ENCODE measurements at places on chromosomes 7 and 10. TPM values are rescaled to one million over a fixed set of nuclear protein-coding genes. Genes with fewer than 3 reads are reported as not detected.
A peak's percentile ranks its signal among the peaks of the same experiment; 100 is the strongest.

DNA sequence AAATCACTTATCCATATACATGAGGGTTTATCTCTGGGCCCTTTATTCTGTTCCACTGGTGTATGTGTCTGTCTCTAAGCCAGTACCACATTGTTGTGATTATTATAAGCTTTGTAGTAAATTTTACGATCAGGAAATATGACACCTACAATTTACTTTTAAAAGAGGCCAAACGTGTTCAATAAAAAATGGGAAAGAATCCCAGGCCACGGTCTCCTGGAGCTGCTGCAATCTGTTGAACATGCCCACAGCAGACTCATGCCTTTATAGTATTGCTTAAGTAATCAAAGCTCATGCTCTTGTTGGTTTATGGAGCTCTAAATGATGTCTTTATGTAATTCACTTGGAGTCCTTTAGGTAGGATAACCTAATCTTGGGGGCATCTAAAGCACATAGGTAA lies 273.0 kb downstream of the ZMYND11 start:
- no peaks in the 10 kb centered on the region for H3K4me1 ChIP-seq
- no peak overlapping the region for H3K4me3 ChIP-seq
- no peaks in the 10 kb centered on the region for H3K27me3 ChIP-seq
- H3K36me3 ChIP-seq = no peaks in the 10 kb centered on the region
- H3K27ac ChIP-seq = no peak overlapping the region

DNA sequence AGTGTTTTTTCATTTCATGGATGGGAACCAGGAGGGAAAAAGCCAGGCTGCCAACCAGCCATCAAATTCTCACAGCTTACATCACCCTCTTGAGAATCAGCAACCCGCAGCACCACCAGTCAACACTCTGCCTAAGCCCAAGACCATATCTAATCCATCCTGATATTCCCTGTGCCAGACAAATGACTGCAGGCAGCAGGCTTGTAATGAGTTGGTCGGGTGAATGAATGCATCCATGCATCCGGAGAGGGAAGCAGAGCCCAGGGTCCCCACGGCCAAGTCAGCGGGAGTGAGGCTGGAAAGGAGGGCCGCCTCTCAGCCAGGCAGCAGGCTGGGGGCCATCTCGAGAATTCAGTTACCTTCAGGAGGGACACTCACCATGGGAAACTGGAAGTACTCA lies 46.9 kb downstream of the SLIT1 start:
- no peaks in the 10 kb centered on the region for H3K4me1 ChIP-seq
- no peaks in the 10 kb centered on the region for H3K27me3 ChIP-seq
- H3K27ac ChIP-seq = no peak overlapping the region
- no peaks in the 10 kb centered on the region for H3K36me3 ChIP-seq
- no peak overlapping the region for H3K4me3 ChIP-seq

GRCh38 chr7:102318482-102318971 lies 31.9 kb downstream of the SH2B2 start:
- no peaks in the 10 kb centered on the region for H3K4me1 ChIP-seq
- no peaks in the 10 kb centered on the region for H3K36me3 ChIP-seq
- H3K4me3 ChIP-seq = no peak overlapping the region
- peak; percentile 58 for DNase-seq

DNA sequence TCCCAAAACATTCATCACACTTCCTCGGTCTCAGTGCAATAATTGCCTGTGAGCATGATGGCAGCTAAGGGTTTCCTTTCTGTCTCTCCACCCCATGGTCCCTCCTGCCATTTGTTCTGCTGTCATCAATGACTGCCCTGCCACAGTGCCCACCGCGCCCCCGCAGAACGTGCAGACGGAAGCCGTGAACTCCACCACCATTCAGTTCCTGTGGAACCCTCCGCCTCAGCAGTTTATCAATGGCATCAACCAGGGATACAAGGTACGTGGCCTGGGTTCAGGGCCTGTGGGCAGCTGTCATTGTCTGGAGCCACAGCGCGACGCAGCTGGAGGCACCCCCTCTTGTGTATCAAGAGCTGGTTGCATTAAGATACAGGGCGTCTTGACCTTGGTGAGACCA lies 632.9 kb upstream of the FOXK1 start:
- DNase-seq = no peak
- no peaks in the 10 kb centered on the region for H3K36me3 ChIP-seq
- H3K4me3 ChIP-seq = no peak overlapping the region

- H3K36me3 ChIP-seq = no peaks in the 10 kb centered on the region
- H3K27ac ChIP-seq = no peak overlapping the region
- no peaks in the 10 kb centered on the region for H3K4me1 ChIP-seq
- no peaks in the 10 kb centered on the region for H3K27me3 ChIP-seq
- no peak overlapping the region for H3K4me3 ChIP-seq
Observed at GRCh38 chr10:56258378-56258777, 102.7 kb downstream of the ZWINT start.

DNA sequence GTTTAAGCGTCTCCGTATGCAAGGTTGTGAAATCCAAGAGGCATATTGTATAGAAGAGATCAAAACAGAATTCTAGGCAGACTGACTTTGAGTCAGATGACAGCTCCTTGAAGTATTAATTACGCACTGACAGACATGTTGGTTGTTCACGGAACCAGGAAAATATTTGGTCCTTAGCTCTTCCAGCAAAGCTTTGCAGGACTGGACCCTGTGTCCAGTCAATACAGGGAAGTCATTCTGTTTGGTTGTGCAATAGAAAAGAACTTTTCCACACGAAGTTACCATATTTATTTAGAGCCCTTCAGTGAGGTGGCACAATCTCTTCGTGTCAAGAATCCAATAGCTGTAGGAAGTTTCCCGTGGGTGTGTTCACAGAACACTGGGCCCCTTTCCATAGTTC lies 205.3 kb downstream of the ARHGAP21 start:
- DNase-seq = no peak
- peaks cover 6% of the 10 kb centered on the region for H3K4me1 ChIP-seq
- no peaks in the 10 kb centered on the region for H3K27me3 ChIP-seq
- H3K36me3 ChIP-seq = peaks cover 5% of the 10 kb centered on the region

DNA sequence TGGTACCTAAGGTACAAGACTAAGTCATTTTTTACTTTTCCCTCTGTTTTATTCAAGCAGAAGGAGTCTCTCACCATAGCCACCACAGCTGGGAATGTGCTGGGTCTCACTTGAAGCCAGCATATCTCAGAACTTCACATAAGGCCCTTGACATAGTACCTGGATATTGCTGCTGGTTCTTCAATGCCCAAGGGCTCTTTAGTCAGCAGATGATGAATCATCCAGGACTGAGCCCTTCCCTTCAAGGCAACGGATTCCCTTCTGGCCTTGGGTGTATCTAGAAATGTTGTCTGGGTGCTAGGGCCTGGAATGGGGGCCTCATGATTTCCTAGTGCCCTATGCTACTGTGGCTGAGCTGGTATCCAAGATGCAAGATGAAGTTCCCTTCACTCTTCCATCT lies 93.9 kb downstream of the ADCYAP1R1 start:
- no peak overlapping the region for H3K27ac ChIP-seq
- no peak for DNase-seq
- H3K4me3 ChIP-seq = no peak overlapping the region
- no peaks in the 10 kb centered on the region for H3K4me1 ChIP-seq
- H3K36me3 ChIP-seq = no peaks in the 10 kb centered on the region
- H3K27me3 ChIP-seq = peaks cover 4% of the 10 kb centered on the region

DNA sequence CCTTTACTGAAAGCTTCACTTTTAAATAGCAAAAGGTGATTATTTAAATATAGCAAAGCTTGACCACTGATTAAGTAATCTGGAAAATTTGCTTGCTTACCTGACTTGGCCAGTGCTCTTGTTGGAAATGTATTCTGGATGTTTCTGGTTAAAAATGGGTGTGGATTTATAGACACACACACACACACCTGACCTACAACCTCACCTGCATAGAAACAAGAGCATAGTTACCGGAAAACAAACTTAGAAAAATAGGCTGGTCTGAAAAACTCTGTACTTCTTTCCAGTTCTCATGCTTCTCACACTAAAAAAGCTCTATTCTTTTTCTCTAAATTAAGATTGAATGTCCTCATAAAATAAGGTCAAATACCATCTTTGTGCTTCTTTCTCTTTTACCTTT lies at the start of gene AGR3:
AGR3 (minus strand) TSS at position 140 of the 400 bp plus-strand sequence. CDS start 3,365 bp downstream, outside the sequence.
- peaks cover 3% of the 10 kb centered on the region for H3K4me1 ChIP-seq
- H3K4me3 ChIP-seq = no peak within 1 kb of the TSS
- H3K27ac ChIP-seq = peak within 1 kb of the TSS; percentile 47
- no peaks in the 10 kb centered on the region for H3K27me3 ChIP-seq
- no peaks in the 10 kb centered on the region for H3K36me3 ChIP-seq

DNA sequence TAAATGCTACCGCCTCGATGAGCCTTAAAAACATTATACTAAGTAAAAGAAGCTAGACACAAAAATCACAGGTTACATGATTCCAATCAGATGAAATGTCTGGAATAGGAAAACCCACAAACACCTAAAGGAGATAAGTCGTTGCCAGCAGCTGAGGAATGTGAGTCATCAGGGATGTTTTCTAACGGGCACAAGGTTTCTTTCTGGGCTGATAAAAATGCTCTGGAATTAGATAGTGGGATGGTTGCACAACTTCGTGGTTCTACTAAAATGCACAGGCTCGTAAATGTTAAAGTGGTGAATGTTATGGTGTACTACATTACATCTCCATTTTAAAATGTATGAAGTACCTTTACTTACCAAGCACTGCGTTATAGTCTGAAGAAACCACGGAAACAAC lies 9.7 kb downstream of the ABLIM1 start:
- no peak overlapping the region for H3K27ac ChIP-seq
- H3K4me1 ChIP-seq = peaks cover 35% of the 10 kb centered on the region
- H3K36me3 ChIP-seq = no peaks in the 10 kb centered on the region
- no peaks in the 10 kb centered on the region for H3K27me3 ChIP-seq
- no peak overlapping the region for H3K4me3 ChIP-seq

- no peaks in the 10 kb centered on the region for H3K36me3 ChIP-seq
- peak; percentile 8 for DNase-seq
- no peaks in the 10 kb centered on the region for H3K27me3 ChIP-seq
- no peak overlapping the region for H3K4me3 ChIP-seq
Observed at GRCh38 chr7:101555921-101556275, 73.2 kb downstream of the MYL10 start.

- no peak for DNase-seq
- no peak overlapping the region for H3K27ac ChIP-seq
- H3K27me3 ChIP-seq = no peaks in the 10 kb centered on the region
- no peak overlapping the region for H3K4me3 ChIP-seq
- no peaks in the 10 kb centered on the region for H3K4me1 ChIP-seq
Observed at GRCh38 chr10:7767209-7767608, 20.6 kb downstream of the KIN start.

DNA sequence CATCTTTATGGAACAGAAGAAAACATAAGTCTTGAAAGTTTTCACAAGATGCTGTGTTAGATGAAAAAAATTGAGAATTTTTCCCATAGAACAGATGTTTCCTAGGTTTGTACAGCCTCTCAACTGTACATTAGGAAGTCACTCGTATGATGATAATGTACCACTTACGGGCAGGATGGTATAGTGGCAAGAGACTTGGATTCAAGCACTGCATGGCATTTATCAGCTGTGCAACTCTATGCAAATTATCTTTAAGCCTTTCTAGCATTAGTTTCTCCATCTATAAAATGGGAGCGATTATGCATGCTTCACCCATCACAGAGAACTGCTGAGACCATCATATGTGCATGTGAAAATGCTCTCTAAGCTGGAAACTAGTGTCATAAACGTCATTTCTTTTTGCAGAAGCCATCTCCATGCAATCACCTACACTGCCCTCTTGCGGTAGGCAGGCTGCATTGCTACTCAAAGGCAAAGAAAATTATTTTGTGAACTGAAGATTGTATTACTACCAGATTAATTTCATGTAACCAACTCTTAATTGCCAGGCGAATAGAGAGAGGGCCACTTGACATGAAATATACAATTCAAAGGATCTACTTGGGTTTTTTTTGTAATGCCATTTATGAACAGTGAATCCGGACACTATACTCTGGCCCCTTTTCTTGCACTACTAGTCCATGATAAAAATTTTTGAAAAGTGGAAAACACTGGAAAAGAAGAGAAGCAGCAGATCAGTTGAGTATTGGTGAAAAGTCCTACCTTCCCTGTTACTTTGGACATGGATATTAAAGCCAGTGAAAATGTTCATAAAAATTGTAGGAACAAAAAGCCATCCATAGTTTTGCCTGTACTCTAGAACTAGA lies 102.3 kb downstream of the JAZF1 start:
- peak; percentile 50 for DNase-seq
- no peaks in the 10 kb centered on the region for H3K36me3 ChIP-seq
- H3K27me3 ChIP-seq = no peaks in the 10 kb centered on the region
- no peaks in the 10 kb centered on the region for H3K4me1 ChIP-seq

The NKX1-2 gene
- total RNA-seq = not detected

The C10orf90 gene
- total RNA-seq = not detected

The PON3 gene
- 3.0 TPM for total RNA-seq

The STK31 gene
- not detected for total RNA-seq

Measured in body of pancreas (tissue), 4 donors.